ENCODE measurements at places on chromosomes 7 and 10.
A peak's percentile ranks its signal among the peaks of the same experiment; 100 is the strongest.

DNA sequence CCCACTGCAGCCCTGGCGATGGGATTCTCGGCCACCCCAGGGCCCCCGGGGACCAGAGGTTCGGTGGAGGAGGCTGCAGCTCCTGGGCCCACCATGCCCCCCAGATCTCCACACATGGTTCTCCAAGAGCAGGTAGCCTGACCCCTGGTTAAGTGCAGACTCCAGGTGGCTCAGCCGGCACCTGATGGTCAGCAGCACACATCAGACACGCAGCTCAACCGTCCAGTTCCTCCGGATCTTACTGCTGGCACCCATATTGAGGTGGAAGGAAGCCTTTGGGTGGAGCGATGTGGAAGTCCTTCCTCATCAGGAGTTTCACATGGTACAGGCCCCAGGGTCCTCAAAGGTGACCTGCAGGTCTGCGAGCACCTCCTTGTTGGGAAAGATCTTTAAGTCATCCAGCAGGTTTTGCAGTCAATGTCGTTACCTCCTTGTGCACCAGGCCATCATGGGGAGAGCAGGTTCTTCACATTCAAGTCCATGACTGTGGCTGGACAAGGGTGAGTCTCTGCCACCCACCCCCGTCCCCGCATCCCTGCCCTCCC is 74.2 kb upstream of the EEPD1 start:
- DNase-seq = no peak

DNA sequence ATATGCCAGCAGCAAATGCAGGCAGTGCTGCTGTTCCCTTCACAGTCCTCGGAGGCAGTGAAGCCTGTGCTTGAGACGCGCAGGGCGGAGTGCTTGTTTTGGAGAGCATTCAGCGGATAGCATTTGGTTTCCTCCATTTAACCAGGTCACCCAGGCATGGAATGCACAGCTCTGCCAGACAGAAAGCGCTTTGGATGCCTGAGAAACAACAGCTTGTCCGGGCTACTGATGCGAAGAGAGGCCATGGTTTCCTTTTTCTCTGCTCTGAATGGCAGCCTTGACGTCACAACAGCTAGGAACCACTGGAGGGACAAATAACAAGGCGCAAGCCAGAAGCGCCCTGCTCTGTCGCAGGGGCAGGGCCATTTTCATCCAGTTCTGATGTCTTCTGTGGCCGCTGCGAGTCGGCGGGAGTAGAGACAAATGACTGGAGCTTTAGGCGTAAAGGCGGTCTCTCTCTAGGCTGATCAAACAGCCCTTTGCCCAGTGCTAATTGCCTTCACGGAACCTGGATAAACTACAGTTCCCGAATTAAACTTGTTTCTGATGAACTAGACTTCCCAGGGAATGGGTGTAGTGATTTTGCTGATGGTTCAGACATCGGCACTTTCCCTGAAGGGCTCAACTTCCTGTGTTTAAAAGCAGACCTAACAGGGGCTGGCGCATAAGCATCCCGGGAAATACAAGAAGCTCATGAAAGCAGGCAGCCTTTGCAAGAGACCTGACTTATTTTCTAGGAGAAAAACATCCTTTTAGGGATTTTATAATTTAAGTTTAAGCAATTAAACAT is 187.6 kb upstream of the KLF14 start:
- no peak for DNase-seq

- DNase-seq = no peak
Observed at GRCh38 chr10:84288151-84288550, 40.2 kb upstream of the CCSER2 start.

DNA sequence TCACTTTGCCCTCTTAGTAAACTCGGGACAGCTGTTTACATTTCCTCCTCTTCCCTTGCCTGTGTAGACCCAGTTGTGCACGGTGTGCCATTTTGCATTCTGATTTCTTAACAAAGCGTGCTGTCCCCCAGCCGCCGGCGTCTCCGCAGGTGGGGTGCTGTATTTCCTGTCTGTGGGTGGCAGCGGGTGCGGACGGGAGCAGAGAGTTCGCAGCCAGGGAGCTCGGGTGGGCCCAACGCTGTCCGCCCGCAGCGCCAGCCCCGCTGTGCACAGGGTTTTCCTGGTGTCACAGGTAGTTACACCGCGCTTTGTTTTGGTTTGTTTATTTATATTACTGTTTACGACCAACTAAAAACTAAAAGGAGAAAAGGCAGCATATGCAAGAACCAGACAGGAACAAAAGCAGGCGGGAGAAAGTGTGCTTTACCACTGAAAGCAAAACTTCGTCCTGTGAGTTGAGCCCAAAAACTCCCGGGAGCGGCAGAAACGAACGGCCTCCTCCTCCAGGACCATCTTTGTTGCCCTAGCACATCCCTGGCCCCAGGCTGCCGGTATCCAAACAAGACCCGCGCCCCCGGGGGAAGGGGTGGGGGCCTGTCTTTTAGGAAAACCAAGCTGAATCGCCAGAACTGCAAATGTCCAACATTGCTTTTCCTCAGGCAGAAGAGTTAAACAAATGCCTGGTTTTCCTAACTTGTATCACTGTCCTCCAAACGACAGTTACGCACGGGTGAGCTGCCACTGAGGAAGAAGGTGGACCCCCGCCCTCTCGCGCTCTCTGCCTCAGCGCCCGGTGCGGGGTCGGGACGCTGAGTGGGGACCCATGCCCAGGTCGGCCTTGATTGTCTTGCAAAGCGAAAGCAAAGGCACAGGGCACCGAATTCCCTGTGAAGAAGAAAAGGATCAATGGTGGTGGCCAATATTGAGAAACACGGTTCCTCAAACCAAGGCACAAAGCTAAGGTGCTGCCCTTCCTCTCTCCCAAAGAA is 45.9 kb upstream of the DRGX start:
- no peak for DNase-seq

DNA sequence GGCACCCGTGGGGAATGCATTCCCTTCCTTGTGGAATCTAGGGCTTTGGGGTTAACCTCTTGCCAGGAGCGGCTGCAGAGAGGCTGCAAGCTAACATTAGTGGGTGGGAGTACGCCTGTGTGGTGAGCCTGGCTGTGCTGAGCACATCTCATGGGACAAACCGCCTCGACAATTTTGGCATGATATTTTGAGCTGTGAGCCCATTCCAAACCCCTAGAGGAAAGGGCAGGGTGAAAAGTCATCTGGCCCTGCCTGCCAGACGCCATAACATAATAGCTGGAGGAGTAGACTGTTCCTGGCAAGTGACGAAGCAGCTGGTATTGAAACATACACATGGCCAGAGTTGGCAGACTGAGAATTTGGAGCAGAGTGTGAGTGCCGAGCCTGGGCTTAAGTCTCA is 110.0 kb downstream of the TACC2 start:
- no peak for DNase-seq

GRCh38 chr10:43372765-43373361 is 1.4 kb downstream of the FXYD4 start:
- no peak for DNase-seq

- no peak for DNase-seq
Observed at GRCh38 chr7:32206488-32206887, 136.3 kb upstream of the PDE1C start.

GRCh38 chr10:14536241-14537213 is 205.8 kb upstream of the FRMD4A start:
- peak; percentile 55 for DNase-seq

GRCh38 chr7:117784315-117784714 is 88.9 kb downstream of the CTTNBP2 start:
- DNase-seq = no peak

GRCh38 chr10:131838966-131839742 is 61.7 kb upstream of the PPP2R2D start:
- DNase-seq = no peak

GRCh38 chr7:122717356-122718089 is 14.8 kb upstream of the RNF148 start:
- DNase-seq = no peak

GRCh38 chr7:89336121-89336520 is 540.6 kb upstream of the TEX47 start:
- DNase-seq = no peak

DNA sequence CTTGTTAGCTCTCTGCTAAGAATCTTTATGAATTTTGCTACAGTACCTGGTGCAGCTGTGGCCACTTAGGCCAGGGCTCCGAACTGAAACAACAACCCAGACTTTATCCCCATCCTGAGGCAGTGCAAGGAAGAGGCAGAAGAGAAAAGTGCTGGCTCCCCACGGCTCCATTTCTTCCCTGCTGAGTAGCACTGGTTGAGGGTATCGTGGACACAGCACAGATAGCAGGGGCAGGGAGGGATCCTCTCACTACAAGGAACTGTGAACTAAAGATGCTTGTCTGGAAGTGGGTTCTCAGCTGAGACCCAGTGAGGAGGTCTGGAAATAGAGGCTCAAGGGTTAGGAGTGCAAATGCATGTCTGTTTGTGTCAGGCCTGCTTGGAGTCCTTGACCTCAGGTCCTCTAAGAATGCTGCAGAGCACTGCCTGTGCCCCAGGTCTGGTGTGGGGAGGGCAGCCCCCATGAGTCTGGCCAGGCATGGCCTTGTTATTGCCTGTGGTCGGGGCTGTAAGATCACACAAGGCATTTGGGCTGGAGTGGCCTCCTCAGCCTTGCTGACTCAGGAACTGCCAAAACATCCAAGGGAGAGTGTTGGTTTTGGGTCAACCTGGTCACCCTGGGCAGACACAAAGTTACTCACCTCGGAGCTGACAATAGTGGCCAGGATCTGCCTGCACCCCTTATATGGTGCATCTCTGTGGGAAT is 58.1 kb downstream of the DMBT1 start:
- DNase-seq = no peak

DNA sequence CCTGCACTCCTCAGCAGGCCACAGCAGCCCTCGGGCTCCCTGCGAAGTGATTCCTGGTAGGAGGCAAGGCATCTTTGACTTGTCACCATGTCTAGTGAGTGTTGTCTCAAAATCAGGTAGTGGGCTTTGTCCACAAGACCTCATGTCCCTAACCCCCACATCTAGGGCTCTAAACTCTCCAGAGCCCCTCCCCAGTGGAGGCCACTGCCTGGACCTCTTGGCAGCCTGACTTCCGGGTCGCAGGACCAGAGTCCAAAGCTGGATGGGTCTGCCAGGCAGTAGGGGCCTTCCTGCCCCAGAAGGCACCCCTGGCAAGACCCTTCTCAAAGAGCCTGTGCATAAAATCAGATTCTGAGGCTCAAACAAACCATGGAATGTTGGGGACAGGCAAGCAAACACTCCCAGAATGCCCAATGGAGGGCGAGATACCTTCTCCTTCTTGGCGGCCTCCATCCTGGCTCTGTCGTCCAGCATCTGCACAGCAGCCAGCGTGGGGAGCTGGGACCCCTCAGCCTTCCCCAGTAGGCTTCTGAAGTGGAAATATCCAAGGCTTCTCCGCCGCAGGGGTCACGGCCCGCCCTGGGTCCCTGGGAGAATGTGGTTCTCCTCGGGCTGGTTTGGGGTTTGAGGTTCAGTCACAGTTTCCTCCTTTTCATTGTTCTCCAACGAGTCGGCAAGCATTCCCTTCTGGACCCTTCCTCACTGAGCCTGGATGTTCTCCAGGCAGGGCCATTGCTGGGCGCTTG is 586 bp downstream of the GCK start:
- no peak for DNase-seq

DNA sequence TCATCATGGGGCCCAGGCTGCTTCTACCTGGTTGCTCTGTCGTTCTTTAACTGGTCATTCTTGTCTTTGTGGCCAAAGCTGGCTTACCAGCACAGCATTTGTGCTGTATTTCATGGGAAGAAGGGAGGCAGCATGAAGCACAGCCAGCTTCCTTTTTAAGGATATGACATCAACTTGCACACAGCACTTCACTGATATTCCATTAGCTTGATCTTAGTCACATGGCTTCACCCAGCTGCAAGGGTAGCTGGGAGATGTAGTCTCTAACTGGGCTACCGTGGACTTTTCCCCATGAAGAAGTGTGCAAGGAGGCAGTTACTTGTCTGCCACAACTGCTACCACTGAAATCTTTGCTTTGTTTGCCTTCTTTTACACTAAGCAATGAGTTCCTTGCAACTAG is 525.2 kb downstream of the LRMDA start:
- DNase-seq = no peak

- DNase-seq = no peak
Observed at GRCh38 chr10:106608066-106608465, 556.4 kb downstream of the SORCS1 start.

DNA sequence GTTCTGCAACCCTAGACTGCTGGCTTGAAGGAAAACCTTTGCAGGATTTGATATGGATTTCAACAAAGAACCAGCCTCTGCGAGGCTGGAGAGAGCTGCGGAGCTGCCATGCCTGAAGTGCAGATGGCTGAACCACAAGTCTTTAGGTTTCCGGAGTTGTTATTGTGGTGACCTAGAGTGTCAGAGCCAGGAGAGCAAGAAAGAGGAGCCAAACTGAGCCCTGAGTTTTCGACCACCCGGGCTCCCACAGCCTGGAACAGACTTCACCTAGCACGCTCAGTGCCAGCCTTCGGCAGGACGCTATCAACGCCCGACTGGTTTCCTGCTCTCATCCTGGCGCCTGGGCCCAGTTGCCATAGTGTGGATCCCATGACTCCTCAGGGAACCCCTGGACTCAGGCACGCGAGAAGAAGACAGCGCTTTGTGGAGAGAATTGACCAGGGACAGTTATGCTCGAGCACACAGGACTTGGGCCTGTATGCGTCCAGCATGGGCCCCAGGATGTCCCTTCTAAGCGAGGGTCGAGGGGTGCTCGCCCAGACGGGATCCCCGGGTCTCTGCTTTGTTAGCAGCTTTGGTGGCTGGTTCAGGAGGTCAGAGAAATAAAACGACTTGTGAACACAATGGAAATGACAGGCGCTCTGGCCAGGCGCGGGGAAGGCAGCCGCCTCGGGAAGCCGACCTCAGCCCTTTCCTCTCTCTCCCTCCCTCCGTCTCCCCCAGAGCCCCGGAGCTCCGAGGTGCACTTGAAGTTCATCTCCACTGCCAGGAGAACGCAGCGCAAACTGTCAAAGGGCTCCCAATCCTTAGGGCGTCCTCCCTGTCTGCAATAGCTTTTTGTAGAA is 1.8 kb upstream of the GAD2 start:
- DNase-seq = no peak

DNA sequence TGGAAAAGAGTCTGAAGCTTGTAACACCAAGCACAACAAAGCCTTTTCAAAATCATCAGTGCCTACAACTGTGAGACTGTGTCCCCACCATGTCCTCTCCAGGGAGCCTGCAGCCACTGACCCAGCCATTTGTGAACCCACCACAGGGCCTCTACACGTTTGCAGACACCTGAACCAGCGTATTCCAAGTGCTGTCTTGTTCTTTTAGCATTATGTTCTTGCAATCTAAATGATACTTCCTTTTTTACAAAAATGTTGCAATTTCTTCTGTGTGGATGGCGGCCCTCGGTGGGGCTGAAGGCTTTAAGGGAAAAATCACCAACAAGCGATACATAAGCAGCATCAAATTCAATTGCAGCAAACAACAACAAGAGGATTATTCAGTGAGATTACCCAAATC is 403.2 kb upstream of the MGMT start:
- DNase-seq = no peak

Data from NT2/D1 (cell line).